CD4-positive, alpha-beta memory T cell (primary cell): ENCODE measurements at places on chromosomes 1 and 21. TPM values are rescaled to one million over a fixed set of nuclear protein-coding genes. Genes with fewer than 3 reads are reported as not detected.

Gene FGGY
- total RNA-seq, result 5.3 TPM

Gene ZNF593OS
- not detected for total RNA-seq

Gene OR2AK2
- not detected for total RNA-seq

Gene CAPN8
- 0.32 TPM for total RNA-seq

Gene NPR1
- not detected for total RNA-seq

Gene UBXN11
- 115 TPM for total RNA-seq

Gene CYP4X1
- not detected for total RNA-seq

Gene FCGR3B
- total RNA-seq, result not detected

Gene HMCN1
- 0.19 TPM for total RNA-seq

Gene FMO1
- total RNA-seq, result not detected

Gene NCF2
- 6.7 TPM for total RNA-seq

Gene VANGL2
- total RNA-seq, result not detected

Gene DHRS3
- total RNA-seq, result 87.4 TPM

Gene FCRL5
- not detected for total RNA-seq

Gene KLHL17
- total RNA-seq, result 43.4 TPM

Gene SASS6
- total RNA-seq, result 5.6 TPM

Gene HRNR
- total RNA-seq, result not detected

Gene DLGAP3
- total RNA-seq, result 1.5 TPM

Gene CHD1L
- 29.5 TPM for total RNA-seq

Gene C1orf105
- not detected for total RNA-seq

Gene C1orf167
- not detected for total RNA-seq

Gene GLIS1
- total RNA-seq, result not detected

Gene CA6
- not detected for total RNA-seq

Gene PBX1
- 0.70 TPM for total RNA-seq

Gene SPATA1
- total RNA-seq, result 1.7 TPM

Gene STRIP1
- 73.3 TPM for total RNA-seq

Gene IGSF5
- not detected for total RNA-seq

- no peak for DNase-seq
Measured at GRCh38 chr1:67429528-67430357, 459 bp downstream of the SERBP1 start.

DNA sequence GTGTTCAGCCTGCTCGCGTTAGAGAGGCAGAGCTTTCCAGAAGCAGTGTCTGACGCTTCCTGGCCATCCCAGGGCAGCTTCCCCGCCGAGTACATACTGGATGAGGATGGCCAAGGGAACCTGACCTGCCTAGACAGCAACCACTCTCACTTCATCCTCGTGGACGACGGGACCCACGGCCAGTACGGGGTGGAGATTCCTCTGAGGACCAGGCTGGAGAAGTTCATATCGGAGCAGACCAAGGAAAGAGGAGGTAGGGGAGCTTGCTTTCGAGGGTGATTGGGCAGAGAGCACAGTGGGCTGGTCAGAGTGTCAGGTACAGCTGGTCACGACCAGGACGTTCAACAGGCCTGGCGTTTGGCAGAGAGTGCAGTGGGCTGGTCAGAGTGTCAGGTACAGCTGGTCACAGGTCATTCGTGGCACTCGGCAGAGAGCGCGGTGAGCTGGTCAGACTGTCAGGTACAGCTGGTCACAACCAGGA, 22.4 kb downstream of the TRPM2 start:
- no peak for DNase-seq

DNA sequence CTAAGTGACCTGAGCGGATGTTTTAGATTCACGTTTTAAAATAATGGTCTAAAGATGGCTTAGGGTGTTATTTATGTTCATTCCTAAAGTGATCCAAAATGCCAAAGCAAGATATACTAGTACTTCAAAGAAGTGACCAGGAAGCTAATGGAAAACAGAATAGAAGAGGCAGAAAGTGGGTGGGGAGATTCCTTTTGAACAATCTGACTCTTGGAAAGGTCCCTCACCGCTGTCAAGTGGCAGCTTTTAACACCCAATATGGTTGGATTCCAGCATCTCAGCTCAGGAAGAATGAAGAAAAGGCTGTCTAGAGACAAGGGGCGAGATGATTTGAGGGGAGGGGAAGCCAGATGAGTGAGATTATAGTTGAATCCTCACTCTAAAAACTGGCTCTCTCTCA, 90.3 kb downstream of the SCMH1 start:
- no peak for DNase-seq

GRCh38 chr1:6912518-6912917, 127.3 kb downstream of the CAMTA1 start:
- no peak for DNase-seq

GRCh38 chr1:38716229-38716628, 143.3 kb downstream of the RRAGC start:
- no peak for DNase-seq

- no peak for DNase-seq
Measured at GRCh38 chr1:86971778-86972177, 57.3 kb downstream of the HS2ST1 start.

DNA sequence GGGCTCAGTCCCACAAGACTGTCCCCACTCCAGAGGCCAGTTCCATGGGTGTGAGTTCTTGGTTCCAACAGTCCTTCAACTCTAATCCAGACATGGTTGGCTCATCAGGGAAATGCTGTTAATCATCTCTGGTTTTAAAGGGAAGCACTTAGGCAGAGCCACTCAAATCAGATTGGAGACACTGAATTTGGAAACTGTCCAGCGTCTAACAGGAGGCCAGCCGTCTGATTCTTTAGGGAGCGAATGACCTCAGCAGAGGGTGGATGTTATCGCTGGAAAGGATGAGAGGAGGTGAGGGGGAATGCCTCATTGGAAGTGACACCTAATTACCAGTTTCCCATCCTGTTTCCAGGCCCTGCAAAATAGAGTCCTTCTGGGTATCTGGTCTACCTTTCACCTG, 22.8 kb upstream of the LRRC38 start:
- DNase-seq, result no peak

GRCh38 chr1:63643926-63644325, 50.7 kb downstream of the PGM1 start:
- no peak for DNase-seq

- DNase-seq, result no peak
Measured at GRCh38 chr21:31644643-31645042, 14.8 kb upstream of the SOD1 start.

GRCh38 chr1:93080179-93080823, 1.2 kb downstream of the MTF2 start:
- peak; percentile 54 for DNase-seq

DNA sequence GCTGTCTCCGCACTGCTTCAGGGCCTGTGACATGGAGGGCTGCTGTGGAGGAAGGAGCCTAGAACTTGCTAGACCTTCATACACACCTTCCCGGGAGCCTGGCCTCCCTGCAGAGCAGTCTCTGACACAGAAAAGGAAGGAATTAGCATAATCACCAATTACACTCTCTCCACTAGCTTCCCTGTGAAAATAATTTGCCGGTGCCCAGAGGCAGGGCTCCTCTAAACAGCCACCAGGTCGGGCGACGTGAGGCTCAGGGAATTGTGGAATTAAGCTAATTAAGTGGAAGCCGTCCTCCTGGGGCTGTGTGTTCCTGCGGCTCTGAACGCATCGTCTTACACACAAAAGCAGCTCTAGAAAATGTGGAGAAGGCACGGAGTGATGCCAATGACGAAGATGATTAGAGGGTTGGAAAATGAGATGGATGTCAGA, 82.6 kb downstream of the NENF start:
- no peak for DNase-seq

- DNase-seq, result no peak
Measured at GRCh38 chr1:18354612-18355011, 126.1 kb upstream of the KLHDC7A start.

DNA sequence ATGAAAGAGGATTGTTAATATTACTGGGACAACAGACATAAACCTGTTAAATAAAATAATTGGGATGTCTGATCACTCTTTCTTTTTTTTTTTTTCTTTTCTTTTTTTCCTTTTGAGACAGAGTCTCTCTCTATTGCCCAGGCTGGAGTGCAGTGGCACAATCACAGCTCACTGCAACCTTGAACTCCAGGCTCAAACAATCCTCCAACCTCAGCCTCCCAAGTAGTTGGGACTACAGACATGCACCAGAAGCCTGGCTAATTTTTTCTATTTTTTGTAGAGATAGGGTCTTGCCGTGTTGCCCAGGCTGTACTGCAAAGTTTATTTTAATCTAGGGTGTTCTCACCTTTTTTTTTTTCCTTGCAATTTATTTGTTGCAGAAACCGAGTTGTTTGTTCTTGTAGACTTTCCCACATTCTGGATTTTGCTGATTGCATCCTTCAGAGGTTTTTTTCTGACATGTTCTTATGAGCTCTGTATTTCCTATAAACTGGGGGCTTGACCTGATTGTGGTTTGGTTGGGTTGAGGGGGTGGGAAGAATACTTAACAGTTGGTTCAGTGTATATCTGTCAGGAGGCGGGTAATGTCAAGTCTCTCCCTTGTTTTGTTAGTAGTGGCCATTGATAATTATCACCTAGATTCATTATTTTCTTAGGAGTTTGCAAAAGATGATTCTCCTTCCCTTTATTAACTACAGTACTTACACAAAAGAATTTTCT, 125.2 kb downstream of the MAST2 start:
- no peak for DNase-seq

- no peak for DNase-seq
Measured at GRCh38 chr1:117034791-117035290, 25.3 kb upstream of the TTF2 start.

- DNase-seq, result no peak
Measured at GRCh38 chr1:186202271-186202764, 172.7 kb downstream of the TPR start.

GRCh38 chr1:201452866-201453265, 16.1 kb downstream of the PHLDA3 start:
- no peak for DNase-seq

- no peak for DNase-seq
Measured at GRCh38 chr1:186965847-186966246, 137.1 kb downstream of the PLA2G4A start.

DNA sequence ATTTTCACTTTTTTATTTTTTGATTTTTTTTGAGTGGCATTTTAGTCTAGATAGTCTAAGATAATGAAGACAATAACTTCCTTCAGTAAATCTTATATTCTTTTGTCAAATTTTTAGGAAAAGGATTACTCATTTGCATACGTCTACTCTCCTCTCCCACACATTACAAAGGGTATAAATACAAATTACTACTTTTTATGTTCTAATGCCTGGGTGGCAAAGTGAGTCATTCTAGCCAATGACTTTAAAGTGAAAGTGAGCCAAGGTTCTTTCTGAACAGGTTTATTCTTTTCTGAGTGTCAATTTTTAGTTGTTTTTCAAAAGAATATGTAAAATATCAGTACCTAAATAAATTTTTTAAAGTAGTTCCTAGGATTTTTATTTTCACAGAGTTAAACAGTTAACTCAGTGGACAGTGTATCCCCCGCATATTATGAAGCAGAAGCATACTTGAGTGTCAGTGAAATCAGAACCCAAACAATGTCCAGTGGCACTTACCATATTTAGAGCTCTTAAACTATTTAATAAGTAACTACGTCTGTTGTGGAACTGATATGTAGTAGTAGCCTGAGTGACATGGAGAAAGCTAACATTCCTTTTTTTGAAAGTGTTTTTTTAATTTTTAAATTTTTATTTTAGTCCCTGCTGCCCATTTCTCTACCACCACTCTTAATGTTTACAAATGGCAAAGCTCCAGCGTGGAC, 141.7 kb downstream of the PHTF1 start:
- no peak for DNase-seq

DNA sequence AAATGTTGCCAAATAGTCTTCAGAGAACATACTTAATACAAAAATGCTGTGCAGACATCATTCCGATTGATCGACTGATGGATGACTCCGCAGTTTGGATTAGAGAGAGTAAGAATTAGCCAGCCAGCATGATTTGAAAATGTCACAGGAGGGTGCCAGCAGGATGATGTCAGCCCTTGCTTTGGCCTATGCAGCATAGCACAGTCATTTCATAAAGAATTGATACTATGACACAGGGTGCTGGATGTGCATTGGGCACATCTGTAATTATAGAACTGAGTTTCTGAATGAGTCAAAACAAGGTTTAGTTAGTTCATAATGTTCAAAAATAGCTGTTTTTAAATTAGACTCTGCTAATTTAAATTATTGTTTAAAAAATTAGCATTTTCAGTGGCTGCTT, 21.6 kb upstream of the TRAF5 start:
- DNase-seq, result no peak

- DNase-seq, result no peak
Measured at GRCh38 chr1:222461941-222462340, 86.0 kb downstream of the HHIPL2 start.

GRCh38 chr1:245990315-245991022, 516.6 kb downstream of the SMYD3 start:
- DNase-seq, result no peak

GRCh38 chr1:197017558-197018146, 40.3 kb downstream of the CFHR5 start:
- no peak for DNase-seq

DNA sequence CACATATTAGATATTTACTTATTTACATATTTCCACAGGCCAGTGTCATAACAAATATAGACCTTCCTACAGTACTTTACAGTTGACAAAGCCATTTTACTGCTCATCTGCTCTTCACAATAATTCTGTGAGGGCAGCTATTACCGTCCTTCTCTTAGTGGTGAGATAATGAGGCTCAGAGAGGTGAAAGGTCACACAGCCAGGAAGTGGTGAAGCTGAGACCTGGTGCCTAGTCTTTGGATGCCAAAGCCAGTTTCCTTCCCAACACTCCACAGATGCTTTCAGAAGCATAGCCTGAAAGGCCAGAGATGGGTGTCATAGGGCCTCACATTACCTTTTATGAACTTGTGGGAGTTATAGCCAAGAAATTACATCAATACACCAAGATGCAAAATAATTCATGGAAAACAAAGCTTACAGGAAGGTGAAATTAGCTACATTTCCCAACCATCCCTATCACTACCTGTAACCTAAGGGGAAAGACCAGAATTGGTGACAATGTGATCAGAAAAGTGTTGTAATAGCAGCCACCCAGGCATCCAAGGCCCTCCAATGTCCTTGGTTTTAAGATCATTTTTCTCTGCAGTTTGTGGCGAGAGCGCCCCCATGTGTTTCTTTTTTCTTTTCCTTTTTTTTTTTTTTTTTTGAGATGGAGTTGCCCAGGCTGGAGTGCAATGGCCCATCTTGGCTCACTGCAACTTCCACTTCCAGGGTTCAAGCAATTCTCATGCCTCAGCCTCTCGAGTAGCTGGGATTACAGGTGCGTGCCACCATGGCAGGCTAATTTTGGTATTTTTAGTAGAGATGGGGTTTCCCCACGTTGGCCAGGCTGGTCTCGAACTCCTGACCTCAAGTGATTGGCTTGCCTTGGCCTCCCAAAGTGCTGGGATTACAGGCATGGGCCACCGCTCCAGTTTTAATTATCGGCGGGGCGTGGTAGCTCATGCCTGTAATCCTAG, 26.5 kb upstream of the RPL11 start:
- peak; percentile 16 for DNase-seq

DNA sequence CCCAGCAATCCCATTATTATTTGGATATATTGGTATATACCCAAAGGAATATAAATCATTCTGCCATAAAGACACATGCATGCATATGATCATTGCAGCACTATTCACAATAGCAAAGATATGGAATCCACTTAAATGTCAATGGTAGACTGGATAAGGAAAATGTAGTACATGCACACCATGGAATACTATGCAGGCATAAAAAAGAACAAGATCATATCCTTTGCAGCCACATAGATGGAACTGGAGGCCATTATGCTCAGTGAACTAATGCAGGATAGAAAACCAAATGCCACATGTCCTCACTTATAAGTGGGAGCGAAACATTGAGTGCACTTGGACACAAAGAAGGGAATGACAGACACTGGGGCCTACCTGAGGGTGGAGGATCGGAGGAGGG, 24.6 kb downstream of the KAZN start:
- DNase-seq, result no peak

GRCh38 chr1:8747879-8748825, 69.3 kb downstream of the RERE start:
- DNase-seq, result no peak
